ENCODE measurements at places on chromosomes 7 and 10. TPM values are rescaled to one million over a fixed set of nuclear protein-coding genes. Genes with fewer than 3 reads are reported as not detected.

Gene LIMK1
- total RNA-seq = 42.4 TPM

Gene TFEC
- total RNA-seq = 1.8 TPM

Gene TRIM50
- total RNA-seq = 16.3 TPM

Gene AKR1C8
- total RNA-seq = 4.3 TPM

DNA sequence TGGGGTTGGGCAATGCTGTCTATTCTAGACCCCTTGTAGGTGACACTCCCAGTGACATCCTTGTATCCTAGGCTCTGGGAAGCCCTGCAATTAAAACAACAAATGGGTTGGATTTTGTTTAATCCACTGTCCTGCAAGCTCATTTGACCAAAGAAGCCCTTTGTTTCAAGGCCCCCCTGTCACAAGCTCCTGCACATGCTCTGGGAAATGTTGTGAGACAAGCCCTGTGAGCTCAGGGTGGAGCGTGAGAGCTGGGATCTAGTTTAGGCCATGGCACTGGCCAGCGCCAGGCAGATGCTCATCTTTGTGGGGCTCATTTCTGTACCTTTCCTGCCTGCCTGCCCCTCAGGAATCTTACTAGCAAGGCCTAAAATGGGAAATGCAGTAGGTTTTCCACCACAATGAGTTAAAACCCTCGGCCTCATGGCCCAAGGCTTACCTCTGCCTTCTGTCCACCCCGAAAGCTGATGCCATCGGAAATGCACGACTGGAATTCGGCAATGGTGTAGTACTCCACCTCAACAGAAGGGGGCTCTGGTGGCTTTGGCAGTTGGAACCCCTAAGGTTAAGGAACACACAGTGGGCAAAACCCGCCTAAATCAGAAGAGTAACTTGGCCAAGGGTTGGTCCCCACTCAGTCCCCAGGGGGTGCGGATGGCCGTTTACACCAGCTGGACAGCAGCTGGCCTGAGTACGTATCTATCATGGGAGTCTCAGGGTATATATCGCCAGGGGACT, 112.0 kb downstream of the NEURL1 start:
- no peak overlapping the region for H3K4me3 ChIP-seq
- no peak overlapping the region for H3K27ac ChIP-seq
- H3K4me1 ChIP-seq = no peaks in the 10 kb centered on the region

DNA sequence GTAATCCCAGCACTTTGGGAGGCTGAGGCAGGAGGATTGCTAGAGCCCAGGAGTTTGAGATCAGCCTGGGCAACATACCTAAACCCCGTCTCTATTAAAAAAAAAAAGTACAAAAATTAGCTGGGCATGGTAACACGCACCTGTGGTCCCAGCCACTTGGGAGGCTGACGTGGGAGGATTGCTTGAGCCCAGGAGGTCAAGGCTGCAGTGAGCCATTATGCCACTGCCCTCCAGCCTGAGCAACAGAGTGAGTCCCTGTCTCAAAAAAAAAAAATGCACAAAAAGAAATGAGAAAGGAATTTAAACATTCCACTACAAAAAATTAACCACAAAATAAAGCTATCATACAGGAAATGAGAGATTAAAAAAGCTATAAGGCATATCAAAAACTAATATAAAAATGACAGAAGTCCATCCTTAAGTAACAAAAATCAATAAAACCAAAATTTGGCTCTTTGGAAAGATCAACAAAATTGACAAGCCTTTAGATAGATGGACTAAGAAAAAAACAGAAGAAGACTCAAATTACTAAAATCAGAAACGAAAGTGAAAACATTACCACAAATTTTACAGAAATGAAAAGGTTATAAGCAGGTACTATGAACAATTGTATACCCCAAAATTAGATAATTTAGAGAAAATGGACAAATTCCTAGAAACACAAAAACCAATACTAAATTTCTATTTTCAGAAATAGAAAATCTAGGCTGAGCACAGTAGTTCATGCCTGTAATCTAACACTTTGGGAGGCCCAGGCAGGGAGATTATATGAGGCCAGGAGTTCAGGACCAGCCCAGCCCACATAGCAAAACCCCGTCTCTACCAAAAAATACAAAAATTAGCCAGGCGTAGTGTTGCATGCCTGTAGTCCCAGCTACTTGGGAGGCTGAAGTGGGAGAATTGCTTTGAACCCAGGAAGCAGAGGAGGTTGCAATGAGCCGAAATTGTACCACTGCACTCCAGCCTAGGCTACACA, 42.4 kb upstream of the NANOS1 start:
- no peaks in the 10 kb centered on the region for H3K36me3 ChIP-seq
- no peaks in the 10 kb centered on the region for H3K27me3 ChIP-seq
- no peak for DNase-seq
- H3K4me1 ChIP-seq = no peaks in the 10 kb centered on the region
- no peak overlapping the region for H3K4me3 ChIP-seq

DNA sequence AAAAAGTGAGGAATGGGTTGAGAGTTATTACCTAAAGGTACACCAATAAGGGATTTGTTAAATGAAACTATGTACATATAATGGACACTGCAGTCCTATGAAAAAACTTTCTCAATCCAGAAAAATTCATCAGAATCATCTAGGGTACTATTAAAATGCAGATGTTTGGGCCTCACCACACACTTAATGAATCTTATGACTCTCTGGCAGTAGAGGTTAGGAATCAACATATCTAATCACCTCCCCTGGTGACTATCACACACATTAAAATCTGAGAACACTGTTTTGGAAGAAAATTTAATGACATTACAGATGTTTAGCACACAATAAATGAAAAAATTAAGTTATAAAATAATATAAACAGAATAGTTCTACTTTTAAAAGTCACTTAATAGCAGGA, 32.1 kb downstream of the BAZ1B start:
- no peak for DNase-seq
- no peaks in the 10 kb centered on the region for H3K27me3 ChIP-seq
- no peak overlapping the region for H3K4me3 ChIP-seq
- no peaks in the 10 kb centered on the region for H3K36me3 ChIP-seq
- no peaks in the 10 kb centered on the region for H3K4me1 ChIP-seq

- no peak overlapping the region for H3K27ac ChIP-seq
- H3K4me1 ChIP-seq = peaks cover 16% of the 10 kb centered on the region
- H3K36me3 ChIP-seq = no peaks in the 10 kb centered on the region
- no peak overlapping the region for H3K4me3 ChIP-seq
- no peaks in the 10 kb centered on the region for H3K27me3 ChIP-seq
- DNase-seq = no peak
These were observed 75.3 kb downstream of the LRRC17 start for GRCh38 chr7:102988088-102988487.

GRCh38 chr10:84407388-84408049, 79.1 kb downstream of the CCSER2 start:
- H3K4me3 ChIP-seq = no peak overlapping the region
- H3K36me3 ChIP-seq = no peaks in the 10 kb centered on the region

GRCh38 chr10:122089311-122090017, 100.5 kb downstream of the TACC2 start:
- no peaks in the 10 kb centered on the region for H3K27me3 ChIP-seq
- no peaks in the 10 kb centered on the region for H3K36me3 ChIP-seq
- no peak for DNase-seq
- H3K4me3 ChIP-seq = no peak overlapping the region

DNA sequence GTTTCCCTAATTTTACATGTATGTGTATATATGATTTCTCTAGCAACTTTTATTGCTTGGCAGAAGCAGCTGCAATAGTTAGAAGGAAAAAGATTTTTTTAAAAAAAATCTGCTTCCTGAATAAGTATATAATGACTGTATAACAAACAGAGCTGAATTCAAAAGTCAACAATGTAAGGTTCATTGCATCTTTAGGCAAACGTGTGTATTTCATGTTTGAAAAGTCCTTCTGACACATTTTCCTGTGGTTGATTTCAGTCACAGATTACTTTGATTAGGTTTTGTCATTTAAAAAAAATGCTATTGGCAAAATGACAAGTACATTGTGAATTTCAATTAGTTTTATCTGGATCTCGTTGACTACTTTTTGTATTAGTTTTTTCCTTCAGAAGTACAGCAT, 231.0 kb downstream of the CSTF2T start:
- DNase-seq = no peak
- no peak overlapping the region for H3K27ac ChIP-seq

DNA sequence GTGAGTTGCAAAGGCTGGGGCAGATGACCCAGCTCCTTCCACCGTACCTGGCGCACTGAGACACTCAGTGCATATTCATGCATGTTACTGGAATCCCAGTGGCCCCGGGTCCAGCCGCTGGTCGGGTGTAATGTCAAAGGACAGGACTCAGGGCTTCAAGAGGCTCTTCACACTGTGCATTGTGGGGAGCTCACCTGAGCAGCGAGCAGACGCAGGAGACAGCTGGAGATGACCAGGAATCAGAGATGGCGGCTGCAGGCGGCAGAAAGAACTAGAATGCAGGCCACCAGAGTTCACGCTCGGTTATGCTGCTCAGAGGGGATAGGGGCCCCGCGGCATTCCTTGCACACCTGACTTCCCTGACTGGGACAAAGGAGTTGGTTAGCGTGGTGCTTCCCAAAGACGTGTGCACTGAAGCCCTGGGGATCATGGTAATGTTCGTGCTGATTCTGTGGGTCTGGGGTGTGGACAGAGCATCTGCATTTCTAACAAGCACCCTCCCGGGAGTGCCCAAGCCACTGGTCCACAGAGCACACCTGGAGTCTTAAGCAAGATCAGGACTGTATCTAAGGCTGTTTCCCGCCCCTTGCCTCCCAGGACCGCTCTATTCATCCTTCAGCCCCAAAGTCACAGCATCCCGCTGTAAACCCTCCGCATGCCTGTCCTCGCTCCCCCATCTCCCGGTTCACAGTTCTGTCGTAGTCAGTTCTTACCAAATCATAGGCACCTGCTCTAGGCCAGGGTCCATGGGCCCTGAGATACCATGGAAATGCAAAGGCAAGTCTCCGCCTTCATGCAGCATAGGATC, 71.0 kb downstream of the MKI67 start:
- H3K4me3 ChIP-seq = no peak overlapping the region
- H3K27ac ChIP-seq = no peak overlapping the region
- no peaks in the 10 kb centered on the region for H3K4me1 ChIP-seq
- H3K27me3 ChIP-seq = no peaks in the 10 kb centered on the region
- H3K36me3 ChIP-seq = no peaks in the 10 kb centered on the region
- DNase-seq = no peak

- no peaks in the 10 kb centered on the region for H3K36me3 ChIP-seq
- H3K4me1 ChIP-seq = peaks cover 4% of the 10 kb centered on the region
- no peaks in the 10 kb centered on the region for H3K27me3 ChIP-seq
- no peak overlapping the region for H3K27ac ChIP-seq
- no peak overlapping the region for H3K4me3 ChIP-seq
- no peak for DNase-seq
These were observed 5.6 kb downstream of the TPK1 start for GRCh38 chr7:144830024-144830785.

DNA sequence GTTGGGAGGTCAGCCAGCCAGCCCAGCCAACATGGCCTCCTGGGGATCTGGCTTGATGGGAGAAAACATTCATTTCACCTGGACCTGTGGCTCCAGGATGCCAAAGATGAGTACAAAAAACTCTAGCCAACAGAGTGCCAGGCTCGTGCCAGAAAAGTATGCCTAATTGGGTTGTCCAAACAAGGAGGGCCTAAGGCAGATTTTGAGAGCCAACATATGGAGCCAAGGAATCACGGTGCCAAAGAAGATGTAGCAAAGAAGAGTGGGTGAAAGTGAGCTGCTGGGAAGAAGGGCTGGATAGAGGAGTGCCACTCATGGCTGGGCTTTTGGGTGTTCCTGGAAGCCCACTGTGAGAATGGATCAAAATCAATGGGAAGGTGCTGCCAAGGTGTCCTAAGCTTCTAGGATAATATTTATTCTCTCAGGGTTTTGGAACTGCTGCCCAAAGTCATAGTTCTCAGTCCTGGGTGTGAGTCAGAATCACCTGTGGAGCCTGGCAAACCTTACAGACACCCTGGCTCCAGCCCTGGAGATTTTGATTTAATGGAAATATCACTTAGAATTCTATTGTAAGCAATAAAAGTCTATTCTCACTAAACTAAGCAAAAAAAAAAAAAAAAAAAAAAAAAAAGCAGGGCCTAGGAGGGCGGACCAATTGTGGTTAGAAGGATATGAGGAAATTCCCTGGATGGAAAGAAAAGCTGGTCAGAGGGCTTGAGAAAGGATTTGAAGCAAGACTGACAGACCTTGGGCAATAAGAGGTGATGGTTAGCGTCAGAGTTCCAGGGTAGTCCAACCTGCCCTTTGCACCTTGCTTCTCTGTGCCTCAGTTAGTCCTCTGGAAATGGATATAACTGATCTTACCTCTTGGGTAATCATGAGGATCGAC, 182.2 kb upstream of the PRR15 start:
- no peaks in the 10 kb centered on the region for H3K27me3 ChIP-seq
- no peak overlapping the region for H3K4me3 ChIP-seq
- H3K4me1 ChIP-seq = peaks cover 4% of the 10 kb centered on the region
- no peak overlapping the region for H3K27ac ChIP-seq

GRCh38 chr10:24440817-24441797, 232.2 kb downstream of the KIAA1217 start:
- H3K4me1 ChIP-seq = peaks cover 9% of the 10 kb centered on the region
- no peak overlapping the region for H3K27ac ChIP-seq
- no peaks in the 10 kb centered on the region for H3K27me3 ChIP-seq
- no peaks in the 10 kb centered on the region for H3K36me3 ChIP-seq
- DNase-seq = no peak
